ENCODE measurements at places on chromosomes 2 and 18. TPM values are rescaled to one million over a fixed set of nuclear protein-coding genes. Genes with fewer than 3 reads are reported as not detected.

POTEJ gene
- not detected for total RNA-seq

GPR155 gene
- 13.3 TPM for total RNA-seq

C2orf69 gene
- total RNA-seq: 14.4 TPM

ANKRD53 gene
- 2.3 TPM for total RNA-seq

SLC14A1 gene
- total RNA-seq: 9.7 TPM

OSR1 gene
- total RNA-seq: 67.9 TPM

FARP2 gene
- 28.3 TPM for total RNA-seq

CRYGC gene
- not detected for total RNA-seq

All from left cardiac atrium (tissue), 4 donors.